ENCODE measurements at places on chromosomes 5 and 9.

DNA sequence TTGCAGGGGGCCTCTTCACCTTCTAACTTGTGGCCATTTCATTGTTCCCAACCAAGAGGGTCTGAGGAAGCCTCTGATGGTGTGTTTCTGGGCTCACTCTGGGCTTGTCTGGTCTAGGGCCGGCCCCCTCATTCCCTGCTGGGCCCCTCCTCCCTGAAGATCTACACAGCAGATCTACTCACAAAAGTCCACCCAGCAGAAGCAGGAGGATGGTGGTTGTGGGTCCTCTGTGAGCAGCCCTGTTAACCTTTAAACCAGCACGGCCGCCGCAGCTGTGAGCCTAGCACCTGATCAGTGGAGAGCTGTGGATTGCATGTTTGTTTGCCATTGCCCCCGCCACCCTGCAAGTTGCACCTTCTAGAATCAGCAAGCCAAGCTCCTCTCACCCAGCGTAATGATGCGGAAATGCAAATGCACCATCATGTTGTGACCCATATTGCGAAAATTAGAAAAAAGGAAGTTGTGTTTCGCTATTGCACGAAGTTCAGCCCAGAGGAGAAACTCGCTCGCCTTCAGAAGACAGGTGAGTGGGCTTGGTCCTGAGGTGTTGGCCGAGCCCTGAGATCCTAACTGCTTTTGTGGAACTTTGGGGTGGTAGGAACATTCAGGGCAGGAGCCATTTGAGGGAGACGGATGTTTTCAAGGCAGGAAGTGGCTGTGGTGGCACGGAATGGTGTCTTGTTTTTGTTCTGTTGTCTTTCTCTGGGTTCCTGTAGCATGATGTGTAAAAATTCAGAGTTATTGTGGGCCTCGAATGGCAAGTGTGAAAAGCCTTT is 16.7 kb downstream of the FGD3 start:
- DNase-seq: peak; percentile 93

DNA sequence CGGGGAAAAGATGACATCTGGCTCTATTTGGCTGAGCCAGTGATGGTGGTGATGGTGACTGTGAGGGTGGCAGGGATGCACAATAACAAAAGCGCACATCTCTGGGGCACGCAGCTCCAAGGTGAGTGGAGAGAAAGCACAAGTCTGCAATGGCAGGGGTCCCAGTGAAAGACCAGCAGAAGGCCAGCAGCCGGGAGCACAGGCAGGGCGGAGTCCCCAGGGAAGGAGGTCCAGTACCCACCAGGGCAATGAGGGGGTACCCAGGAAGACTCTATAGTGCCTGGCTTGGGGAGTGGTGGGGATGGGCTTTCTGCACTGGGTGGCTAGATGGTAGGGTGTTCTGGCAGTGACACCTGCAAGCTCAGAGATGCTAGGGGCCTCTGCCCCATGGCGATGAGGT is 69.4 kb downstream of the AK8 start:
- no peak for DNase-seq

DNA sequence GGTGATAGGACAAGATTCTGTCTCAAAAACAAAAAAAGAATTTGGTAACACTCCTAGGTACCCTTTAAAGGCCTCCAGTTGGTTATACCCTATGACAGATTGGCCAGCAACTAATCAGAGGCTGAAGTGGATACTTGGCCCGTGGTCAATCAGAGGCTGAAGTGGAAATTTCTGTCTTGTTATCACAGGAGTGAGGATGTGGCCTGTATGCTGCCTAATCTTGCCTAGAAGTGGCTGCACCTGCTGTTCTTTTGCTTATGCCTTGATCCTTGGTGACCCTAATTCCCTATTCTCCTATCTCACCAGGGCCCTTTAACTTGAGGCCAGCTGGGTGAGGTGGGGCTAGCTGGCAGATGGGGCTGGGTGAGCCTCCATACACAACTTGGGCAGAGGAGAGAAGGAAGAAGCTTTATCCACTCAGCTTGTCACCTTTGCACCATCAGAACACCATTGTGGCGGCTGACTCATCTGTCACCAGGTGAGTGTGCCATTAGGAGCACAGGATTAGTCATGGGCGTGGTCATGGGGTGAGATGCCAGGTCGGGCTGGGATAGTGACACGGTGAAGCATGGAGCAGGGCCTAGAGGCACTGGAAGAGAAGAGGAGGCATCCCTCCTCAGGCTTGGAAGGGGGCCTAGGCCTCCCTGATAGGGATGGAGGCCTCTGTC is 41.5 kb downstream of the SAR1B start:
- no peak for DNase-seq

DNA sequence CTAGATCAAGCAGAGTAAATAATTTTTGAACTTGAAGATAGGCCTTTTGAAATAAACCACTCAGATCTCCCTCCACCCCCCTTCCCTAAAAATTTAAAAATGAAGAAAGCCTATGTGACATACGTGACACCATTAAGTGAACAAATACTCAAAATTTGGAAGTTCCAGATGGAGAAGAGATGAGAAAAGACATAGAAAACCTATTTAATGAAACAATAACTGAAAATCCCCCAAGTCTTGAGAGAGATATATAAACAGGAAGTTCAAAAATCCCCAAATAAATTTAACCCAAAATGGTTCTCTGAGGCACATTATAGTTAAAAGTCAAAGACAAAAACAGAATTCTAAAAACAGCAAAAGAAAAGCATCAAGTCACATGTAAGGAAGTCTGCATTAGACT is 428.6 kb downstream of the PSAT1 start:
- no peak for DNase-seq

GRCh38 chr9:123353984-123354591 is 1.9 kb upstream of the CRB2 start:
- peak; percentile 35 for DNase-seq

DNA sequence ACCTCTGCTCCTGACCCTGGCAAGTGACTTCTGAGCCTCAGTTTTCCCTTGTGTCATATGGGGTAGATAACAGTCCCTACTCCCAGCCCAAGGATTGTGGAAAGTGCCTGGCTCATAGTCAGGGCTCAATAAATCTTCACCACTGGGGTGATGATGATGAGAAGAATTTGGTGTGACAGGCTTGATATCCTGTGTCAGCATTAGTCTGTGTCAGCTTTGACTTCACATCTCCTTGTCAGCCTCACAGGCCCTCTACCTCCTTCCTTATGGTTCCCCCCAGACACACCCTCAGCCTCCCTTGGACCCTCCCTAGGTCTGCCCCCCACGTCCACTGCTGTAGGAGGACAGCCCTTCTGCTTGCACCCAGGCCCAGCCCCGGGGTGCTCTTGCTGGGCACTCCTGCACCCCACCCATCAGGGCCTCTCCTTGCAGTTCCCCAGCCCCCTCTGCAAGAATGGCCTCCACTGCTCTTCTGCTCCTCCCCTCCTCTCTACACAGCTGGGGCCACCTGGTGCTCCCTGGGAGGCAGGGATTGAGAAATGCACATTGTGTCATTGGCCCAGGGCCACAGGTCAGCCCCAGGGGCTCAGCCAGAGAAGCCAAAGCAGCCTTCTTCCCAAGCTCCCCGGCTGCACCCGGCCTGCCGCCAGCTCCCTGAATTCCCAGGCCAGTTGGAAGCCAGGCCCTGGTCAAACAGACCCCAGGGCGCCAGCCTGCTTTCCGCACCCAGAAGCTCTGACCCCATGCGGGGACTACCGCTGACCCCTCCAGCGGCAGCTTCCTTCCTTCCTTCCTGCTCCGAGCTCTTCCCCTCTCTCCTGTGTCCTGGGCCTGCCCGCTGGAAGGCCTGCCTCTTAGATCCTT is 7.7 kb downstream of the FGFR4 start:
- peak; percentile 27 for DNase-seq

DNA sequence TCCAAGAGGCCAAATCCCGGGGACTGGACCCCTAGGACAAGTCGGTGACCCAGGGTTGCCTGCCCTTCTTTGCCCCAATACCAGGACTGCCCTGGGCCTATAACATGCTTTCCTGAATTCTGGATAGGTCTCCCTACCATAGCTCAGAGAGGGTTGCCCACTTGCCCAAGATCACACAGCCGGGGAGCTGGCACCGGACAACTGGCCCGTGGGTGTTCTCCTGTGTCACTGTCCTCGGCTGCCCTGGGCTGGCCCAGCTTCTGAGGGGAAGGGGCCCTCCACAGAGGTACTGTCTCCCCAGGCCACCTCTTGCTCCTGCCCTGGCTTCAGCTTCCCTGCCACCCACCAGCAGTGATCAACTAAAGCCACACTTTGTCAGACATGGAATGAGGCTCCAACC is 28.8 kb upstream of the TTLL11 start:
- DNase-seq: no peak

Data from HL-60 (cell line).